HCT116 (cell line): ENCODE measurements at places on chromosomes 2 and 18.

GRCh38 chr2:240685771-240686371, 3.2 kb upstream of the AQP12B start:
- no peak for DNase-seq

GRCh38 chr2:26847655-26848335, at the start of gene DPYSL5:
TSS of gene DPYSL5 (plus strand) at chr2:26848132. CDS start at chr2:26898500, 50,368 bp downstream.
- DNase-seq = peak; percentile 10

GRCh38 chr2:203052539-203052938, 37.9 kb downstream of the NBEAL1 start:
- no peak for DNase-seq

DNA sequence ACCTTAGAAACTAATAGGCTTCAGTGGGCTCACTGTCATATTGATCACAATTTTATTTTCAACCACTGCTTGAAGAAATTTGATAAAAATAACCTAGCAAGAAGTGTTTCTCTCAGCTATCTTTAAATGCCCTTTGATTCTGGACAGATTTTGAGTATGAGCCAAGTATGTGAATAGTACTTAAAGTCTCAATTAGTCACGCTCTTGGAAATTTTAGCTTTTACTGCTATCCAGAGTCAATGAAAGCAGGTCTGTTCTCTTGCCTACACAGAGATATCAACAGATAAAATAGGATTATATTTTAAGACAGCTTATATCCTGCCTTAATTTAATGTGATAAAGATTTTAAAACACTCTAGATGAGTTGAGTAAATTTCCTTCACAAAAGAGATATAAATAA, 337.3 kb downstream of the CBLN2 start:
- no peak for DNase-seq

DNA sequence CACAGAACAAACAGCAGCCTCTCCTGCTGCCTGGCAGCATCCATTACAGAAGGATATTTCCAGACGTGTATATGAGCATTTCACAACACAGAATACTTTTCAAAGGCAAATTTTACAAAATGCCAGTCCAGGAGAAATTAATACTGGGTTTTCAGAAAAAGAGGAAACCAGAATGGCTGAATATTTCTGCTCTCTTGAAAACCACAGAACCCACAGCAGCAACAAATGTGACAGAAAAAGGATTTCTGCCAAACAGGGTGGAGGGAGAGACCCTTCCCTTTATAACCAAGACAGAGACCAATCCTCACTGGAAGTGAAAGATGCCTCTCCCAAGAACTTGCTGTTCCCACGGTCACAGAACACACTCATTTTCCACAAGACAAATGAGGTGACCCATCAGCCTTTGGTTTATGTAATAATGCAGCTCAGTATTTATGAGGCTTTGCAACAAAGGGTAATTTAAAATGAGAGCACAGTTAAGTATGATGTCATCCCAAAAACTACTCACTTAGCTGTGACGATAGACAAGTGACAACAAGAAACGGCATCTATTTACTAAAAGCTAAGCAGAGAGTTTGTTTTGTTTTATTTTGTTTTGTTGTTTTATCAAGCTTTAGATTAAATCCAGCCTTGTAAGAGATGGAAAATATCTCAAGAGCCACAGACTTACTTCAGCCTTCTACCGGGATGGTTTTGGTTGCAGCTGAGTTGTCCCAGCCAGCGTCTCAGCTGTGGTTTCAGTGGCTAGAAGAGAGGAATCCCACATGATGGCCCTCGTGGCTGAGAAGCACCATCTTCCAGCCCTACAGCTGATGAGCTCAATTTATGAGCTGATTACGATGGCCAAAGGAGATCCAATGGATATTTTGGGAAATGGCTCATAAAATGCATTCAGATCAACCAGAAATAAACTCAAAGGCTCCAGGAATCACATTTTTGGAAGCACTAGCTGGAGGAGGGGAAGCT, 249.3 kb upstream of the AGAP1 start:
- no peak for DNase-seq

DNA sequence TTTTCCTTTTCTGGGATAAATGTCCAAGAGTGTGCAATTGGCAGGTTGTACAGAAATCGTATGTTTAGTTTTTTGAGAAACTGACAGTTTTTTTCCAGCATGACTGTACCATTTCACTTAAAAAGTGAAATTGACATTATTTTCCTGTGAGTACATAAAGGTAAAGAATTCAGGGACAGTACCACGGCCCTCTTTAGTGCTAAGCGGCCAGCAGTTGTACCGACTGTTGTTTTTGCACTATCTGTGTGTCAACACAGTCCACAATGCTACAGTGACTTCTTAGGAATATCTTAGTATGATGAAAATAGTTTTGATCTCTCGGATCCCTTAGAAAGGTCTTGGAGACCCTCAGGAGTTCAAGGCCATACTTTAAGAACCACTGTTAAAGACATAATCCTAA, 2.6 kb downstream of the LIMS1 start:
- no peak for DNase-seq

GRCh38 chr2:219998107-219998506, 370.7 kb downstream of the SLC4A3 start:
- no peak for DNase-seq

DNA sequence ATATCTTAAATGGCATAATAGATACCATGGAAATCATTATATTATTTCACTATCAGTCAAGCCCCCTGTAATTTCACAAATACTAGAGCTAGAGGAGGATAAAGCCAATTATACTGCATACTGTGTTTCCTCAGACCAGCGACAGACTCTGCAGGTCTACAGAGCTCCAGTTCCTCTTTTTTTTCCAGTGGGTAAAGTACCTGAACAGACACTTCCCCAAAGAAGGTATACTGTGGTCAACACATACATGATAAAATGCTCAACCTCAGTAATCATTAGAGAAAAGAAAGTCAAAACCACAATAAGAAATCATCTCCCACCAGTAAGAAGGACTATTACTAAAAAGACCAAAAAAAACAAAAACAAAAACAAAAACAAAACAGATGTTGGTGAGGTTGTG, 44.6 kb downstream of the SCN7A start:
- DNase-seq = no peak

- no peak for DNase-seq
Observed at GRCh38 chr2:18536100-18536499, 24.4 kb downstream of the RDH14 start.

DNA sequence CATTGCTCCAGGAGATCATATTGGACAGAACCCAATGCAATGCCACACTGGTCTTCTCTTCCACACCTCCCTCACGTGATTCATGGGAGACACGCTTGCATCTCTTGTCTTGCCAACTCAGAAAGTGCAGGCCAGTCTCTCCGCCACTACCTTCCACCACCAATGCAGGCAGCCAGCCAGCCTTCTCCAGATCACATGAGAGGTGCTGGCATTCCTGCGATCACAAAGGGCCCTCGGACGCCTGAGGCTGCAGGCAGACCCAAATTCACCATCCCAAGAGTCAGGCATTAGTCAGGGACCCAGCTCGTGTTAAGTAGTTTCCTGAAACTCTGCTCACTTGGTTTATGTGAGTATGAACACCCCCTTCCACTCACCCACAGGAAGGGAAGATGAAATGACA, 437.0 kb upstream of the ETAA1 start:
- DNase-seq = no peak

- DNase-seq = no peak
Observed at GRCh38 chr2:36584148-36584794, 13.7 kb downstream of the FEZ2 start.

- DNase-seq = no peak
Observed at GRCh38 chr2:233446606-233447305, 92.5 kb downstream of the DGKD start.

DNA sequence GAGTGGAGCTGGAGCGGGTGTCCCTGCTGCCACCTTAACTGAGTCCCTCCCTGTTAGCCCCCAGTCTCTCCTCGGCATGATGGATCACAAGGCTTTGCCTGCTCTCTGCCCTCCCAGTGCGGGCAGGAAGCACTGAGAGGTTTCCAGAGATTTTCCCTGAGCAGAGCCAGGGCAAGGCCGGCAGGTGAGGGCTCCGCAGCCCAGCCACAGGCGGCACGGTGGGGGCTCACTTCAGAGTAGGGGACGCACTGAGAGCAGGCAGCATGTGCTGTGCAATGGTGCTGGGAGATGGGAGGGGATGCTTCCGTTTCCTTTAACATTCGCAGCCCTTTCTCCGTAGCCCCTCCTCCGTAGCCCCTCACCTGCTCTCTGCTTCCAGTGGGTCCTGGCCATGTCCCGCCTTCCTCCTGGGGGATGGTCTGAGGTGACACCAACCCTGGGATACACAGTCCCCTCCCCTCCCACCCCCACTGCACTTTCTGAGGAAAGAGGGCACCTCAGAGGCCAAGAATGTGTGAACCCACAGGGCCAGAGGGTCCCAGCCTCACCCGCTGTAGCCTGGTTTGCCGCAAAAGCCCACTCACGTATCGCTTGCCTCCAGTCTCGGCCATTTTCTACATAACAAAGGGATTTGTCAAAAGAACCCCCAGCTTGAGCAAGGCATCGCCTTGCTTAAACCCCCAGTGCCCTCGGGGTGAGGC, 10.7 kb downstream of the KCNF1 start:
- no peak for DNase-seq

- no peak for DNase-seq
Observed at GRCh38 chr18:64618390-64618789, 469.5 kb upstream of the LINC00305 start.

- no peak for DNase-seq
Observed at GRCh38 chr2:3986530-3987258, 283.3 kb downstream of the DCDC2C start.

- DNase-seq = no peak
Observed at GRCh38 chr2:10135296-10136089, 13.0 kb downstream of the RRM2 start.

- no peak for DNase-seq
Observed at GRCh38 chr2:48971801-48972200, 182.5 kb downstream of the FSHR start.

GRCh38 chr2:236159778-236160170, 8.4 kb downstream of the GBX2 start:
- DNase-seq = no peak

DNA sequence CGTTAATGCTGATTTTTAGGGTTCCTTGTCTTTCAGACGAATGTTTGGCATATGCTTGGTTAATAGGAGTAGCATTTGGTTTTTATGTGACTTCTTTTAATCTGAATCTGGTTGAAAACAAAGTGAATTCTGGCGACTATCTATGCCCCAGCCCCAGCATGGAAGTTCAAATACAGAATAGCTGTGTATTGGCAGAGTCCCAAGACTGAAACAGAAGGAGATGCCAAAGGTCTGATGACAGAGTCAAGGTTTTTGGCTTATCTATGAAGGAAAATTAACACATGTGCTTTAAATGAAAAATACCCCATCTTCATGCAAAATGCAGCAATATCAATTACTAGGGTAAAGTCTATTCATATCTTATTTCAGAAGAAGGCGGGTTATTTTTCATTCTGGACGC, 734.8 kb upstream of the NXPH2 start:
- DNase-seq = no peak

DNA sequence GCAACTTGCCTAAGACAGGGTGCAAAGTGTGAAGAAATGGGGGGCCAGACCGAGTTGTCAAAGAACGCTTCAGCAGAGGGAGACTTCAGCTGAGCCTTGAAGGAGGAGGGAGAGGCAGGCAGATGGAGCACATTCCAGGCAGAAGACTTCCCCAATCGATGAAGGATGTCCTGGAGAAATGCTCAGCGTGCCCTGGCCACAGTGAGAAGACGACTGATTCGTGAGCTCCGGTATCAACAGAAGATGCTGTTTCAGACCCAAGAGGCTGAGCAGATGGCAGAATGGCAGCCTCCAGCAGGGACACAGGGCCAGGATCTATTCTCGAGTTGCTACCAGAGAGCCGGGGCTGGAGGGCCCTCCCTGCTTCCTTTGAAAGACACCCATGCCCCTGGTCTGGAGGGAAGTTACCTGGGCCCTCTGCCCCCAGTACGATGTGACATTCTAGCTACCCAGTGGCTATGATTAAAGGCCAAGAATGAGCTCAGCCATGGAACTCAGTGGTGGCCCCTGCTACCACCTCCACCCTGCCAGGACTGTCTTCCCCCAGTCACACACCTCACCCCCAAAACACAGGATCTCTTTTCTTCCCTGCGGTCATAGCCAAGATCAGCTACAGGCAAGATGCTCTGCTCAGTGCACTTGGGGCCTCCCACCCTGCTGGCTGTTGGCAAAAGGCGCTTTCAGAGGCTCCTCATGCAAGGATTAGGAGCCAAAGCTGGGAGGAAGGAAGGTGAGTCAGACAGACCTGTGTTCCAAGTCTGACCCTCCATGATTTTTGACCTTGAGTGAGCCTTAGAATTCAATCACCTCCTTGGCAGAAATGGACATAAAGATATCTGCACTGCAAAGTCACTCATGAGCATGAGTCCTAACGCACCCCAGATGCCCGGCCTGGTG, 84.3 kb downstream of the TFCP2L1 start:
- no peak for DNase-seq

DNA sequence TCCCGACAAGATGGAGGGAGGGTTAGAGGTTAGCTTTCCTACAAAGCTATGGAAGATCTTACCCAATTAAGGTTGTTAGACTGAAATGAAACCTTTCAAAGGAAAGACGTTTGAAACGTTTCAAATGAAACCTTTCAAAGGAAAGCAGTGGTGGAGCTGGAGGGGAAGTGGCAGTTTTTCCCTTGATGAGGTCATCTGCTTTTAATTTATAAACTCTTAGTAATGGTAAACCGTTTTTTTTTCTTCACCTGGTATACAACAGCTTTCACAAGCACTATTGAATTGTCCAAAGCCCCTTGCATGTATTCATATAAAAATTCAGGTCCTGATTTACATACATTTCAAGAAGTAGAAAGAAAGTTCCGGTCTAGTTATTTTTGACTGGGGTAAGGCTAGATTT, 7.4 kb downstream of the PMAIP1 start:
- no peak for DNase-seq

- no peak for DNase-seq
Observed at GRCh38 chr2:120493231-120493630, 147.3 kb downstream of the INHBB start.

DNA sequence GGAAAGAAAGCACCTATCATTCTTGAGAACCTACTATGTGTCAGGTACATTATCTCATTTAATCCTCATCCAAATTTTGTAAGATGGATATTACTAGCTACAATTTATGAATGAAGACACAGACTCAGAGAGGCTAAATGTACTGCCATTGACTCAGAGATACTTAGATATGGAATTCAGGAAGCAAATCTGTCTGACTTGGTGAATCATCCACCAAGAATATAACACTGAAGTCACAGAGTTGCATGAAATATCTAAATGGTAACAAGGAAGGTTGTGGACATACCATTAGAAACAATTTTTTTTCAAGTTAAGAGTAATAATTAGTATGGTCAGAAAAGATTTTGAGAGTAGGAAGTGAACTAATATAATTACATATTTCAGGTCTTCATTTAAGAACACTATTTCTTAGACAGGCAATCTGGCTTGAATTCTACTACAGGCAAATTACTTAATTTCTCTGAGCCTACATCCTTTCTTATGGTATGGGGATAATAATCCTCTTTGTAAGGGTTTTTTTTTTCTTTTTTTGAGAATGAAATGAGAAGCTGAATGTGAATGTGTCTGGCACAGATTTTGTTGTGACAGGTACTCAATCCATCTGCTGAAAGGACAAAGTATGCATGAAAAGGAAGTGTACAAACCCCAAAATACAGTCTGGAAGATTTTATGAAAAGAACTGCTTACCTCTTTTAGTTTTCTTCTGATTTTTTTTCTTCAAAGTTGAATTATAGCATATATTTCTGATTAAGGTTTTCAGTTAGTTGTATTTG, 14.8 kb upstream of the C2orf66 start:
- DNase-seq = no peak

GRCh38 chr2:37707393-37707792, 36.0 kb upstream of the CDC42EP3 start:
- DNase-seq = no peak

GRCh38 chr2:84884449-84884848, 3.6 kb upstream of the TRABD2A start:
- no peak for DNase-seq
